ENCODE measurements at places on chromosomes 4 and X. TPM values are rescaled to one million over a fixed set of nuclear protein-coding genes. Genes with fewer than 3 reads are reported as not detected.

The KIAA1210 gene
- total RNA-seq, result not detected

The FGF2 gene
- 1.3 TPM for total RNA-seq

The SPANXC gene
- total RNA-seq, result not detected

The CAPN6 gene
- total RNA-seq, result 0.14 TPM

The NLGN3 gene
- 0.07 TPM for total RNA-seq

The PRRG1 gene
- 14.4 TPM for total RNA-seq

The RENBP gene
- total RNA-seq, result 0.09 TPM

The PPP1R2C gene
- total RNA-seq, result not detected

The SSX2 gene
- total RNA-seq, result not detected
